ENCODE measurements at places on chromosomes 4 and X.

DNA sequence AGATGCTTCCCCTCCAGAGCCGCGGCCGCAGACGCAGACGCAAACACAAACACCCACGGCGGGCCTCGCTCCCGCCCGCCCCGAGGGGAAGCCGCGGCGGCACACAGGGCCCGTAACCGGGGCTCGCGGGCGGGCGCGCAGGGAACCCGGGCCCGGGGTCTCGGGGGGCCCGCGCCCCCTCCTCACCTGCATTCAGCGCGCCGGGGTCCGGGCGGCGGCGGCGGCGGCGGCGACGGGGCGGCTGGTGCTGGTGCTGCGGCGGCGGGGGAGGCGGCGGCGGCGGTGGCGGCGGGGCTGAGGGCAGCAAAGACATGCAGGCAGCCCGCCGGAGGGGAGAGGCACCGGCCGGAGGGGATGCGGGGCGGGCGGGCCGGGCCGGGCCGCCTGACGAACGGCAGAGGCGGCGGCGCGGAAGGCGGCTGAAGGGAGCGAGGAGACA lies 255 bp upstream of the CNOT6L start:
- peak; percentile 89 for DNase-seq

GRCh38 chr4:2934813-2935761 lies 28.1 kb downstream of the NOP14 start:
- DNase-seq, result peak; percentile 94

DNA sequence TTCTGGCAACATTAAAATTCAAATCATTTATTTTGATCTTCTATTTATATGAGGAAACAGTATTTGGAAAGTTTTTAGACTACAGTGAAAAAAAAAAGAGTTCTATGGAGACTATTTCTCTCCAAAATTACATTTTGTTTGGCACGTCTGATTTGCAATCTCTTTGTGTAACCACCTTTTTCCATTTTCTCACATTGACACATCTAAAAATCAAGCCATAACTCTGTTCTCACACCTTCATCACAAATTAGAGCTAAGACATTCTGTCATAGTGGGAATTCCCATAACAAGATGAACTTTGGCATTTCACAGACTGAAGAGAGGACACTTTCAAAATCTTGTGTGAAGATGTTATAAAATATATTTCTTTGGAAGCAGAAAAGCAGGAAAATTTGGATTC lies 468.9 kb downstream of the GRIA2 start:
- no peak for DNase-seq

- no peak for DNase-seq
Measured at GRCh38 chr4:184274286-184274951, 56.7 kb upstream of the ENPP6 start.

GRCh38 chr4:88054229-88054628 lies 46.8 kb downstream of the PKD2 start:
- no peak for DNase-seq

DNA sequence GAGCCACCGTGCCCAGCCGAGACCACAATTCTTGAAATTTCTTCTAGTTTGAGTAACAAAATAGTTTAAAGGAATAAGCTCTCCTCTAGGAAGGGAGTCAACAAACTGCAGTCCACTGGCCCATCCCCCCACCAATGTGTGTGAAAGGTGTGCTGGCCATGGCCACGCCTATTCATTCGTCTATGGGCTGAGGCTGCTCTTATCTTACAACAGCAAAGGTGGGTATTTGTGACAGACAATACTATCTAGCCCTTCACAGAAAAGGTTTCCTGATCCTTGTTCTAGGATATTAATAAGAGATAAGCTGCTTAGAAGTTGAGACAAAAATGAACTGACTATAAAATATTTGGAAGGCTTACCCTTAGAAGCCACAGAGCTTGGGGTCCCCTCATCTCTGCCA lies 41.2 kb downstream of the BEND2 start:
- no peak for DNase-seq

- no peak for DNase-seq
Measured at GRCh38 chr4:59217910-59218631, 1982.1 kb upstream of the ADGRL3 start.

DNA sequence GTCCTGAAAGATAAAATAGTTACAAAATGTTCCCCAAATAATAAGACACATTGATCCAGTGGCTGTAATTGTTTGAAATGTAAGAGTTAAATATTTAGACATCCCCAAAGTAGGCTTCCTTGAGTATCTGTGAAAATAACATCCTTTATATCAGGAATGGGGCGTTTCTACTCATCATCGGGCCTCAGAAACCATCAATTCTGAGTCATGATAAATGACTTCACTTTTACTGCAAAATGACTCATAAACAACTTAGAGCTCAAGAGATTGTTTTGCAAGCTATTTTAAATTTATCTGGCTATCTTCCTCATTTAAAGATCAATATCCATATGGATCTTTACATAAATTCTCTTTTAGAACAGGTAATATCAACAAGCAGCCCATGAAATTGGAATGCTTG lies 369.4 kb upstream of the CNKSR2 start:
- DNase-seq, result no peak

DNA sequence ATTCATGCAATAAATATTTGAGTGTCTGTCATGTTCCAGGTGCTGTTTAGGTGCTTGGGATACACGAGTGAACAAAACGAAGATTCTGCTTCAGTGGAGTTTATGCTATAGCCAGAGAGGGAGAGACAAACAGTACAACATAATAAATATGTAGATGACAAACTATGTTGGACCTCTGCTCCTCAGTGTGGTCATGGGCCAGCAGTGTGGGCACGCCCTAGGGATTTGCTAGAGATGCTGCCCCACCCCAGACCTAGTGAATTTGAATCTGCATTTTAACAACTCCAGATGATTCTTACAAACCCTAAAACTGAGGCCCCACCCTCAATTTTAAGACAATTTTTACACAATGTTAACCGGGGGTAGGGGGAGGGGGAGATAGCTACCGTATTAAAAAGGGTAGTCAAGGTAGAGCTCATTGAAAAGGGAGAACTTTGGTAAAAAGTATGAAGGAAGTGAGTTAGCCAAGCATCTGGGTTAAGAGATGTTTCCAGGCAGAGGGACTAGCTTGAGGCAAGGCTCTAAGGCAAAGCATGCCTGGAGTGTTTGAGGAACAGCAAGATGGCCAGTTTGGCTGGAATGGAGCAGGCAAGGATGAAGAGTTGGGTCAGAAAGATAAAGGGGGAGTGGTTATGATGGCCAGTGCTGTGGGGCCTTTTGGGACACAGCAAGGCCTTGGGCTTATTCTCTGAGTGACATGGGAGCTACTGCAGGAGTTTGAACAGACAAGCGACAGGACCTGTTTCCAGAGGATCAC lies 42.4 kb downstream of the SEPSECS start:
- no peak for DNase-seq

DNA sequence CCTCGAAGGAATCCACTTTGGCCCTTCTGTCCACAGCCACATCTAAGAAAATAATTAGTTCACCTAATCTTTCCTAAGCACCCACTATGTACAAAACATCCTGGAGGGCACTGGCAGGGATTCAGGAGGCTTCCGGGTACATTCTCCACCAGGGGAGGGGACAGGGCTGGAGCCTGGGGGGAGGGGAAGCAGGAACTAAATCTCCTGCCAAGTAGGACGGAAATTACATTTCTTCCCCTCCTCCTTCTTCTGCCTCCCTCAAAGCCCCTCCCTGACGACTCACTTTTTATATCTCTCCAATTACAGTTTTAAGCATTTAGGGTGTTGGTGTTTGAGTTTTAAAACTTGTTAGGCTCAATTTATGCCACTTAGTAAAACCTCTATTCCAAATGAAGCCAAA lies 203.1 kb downstream of the BCOR start:
- no peak for DNase-seq

DNA sequence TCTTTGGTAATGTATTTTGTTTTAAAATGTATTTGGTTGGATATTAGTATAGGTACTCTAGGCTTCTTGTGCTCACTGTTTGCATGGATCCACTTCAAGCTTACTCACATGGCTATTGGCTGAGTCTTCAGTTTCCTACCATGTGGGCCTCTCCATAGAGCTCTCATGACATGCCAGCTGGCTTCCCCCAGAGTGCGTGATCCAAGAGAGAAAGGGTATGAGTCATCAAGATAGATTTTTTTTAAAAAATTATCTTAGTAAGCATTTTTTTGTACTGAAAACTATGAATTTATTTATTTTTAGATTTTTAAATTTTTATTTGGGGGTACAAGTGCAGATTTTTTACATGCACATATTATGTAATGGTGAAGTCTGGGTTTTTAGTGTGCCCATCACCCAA lies 219.1 kb upstream of the AMOT start:
- no peak for DNase-seq

DNA sequence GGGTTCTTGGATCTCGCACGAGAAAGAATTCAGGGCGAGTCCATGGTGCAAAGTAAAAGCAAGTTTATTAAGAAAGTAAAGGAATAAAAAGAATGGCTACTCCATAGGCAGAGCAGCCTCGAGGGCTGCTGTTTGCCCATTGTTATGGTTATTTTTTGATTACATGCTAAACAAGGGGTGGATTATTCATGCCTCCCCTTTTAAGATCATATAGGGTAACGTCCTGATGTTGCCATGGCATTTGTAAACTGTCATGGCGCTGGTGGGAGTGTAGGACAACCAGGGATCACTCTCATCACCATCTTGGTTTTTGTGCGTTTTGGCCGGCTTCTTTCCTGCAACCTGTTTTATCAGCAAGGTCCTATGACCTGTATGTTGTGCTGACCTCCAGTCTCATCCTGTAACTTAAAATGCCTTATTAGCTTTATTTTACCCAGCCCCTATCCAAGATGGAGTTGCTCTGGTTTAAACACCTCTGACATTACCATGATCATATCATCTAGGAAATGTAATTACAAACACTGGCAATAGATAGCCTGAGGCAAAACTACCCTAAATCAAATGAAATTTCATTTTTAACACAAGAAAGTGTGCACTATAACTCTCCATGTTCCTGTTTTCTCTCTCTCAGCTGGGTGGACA lies 94.3 kb upstream of the ATXN3L start:
- no peak for DNase-seq

- no peak for DNase-seq
Measured at GRCh38 chr4:151804821-151805220, 44.0 kb upstream of the GATB start.

DNA sequence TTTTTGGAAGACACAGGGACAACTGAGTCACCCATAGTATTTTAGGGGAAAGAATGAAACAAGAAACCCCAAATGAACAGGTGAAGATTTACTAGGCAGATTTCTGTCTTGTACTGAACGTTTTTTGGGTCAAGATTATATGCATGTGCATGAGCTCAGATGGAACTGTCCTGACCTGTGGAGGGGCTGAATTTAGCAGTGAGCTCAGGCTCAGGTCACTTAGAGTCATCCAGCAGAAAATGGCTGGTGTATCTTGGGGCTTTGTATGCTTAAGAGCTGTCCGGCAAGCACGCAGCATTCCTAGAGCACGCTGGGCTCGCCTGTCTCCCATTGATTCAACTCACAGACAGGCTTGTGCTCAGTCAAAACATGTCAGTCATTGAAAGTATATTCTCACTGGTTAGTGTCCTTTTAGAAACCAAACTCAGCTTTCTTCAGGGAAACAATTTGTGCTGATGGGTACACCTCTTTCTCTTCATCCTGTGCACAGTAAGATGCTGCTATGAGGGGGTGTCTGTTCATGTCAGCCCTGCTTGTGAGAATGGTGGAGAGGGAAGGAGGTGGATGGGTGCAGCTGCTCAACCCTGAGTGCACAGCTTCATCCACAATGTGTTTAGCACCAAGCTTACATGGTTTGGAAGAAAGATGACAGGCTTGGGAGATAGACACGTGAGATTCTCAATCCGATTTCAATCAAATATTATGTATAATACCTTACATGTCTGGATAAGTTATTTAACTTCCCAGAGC lies 47.5 kb upstream of the PDLIM3 start:
- DNase-seq, result no peak

GRCh38 chr4:184959309-184959708 lies 59.0 kb upstream of the HELT start:
- DNase-seq, result no peak

GRCh38 chr4:2832309-2832980 lies 11.2 kb upstream of the ADD1 start:
- no peak for DNase-seq

GRCh38 chrX:108257556-108257955 lies 166.0 kb downstream of the ATG4A start:
- DNase-seq, result no peak

- no peak for DNase-seq
Measured at GRCh38 chr4:139920486-139921002, 233.4 kb downstream of the MAML3 start.

GRCh38 chr4:26289401-26289800 lies 31.4 kb upstream of the RBPJ start:
- DNase-seq, result no peak

DNA sequence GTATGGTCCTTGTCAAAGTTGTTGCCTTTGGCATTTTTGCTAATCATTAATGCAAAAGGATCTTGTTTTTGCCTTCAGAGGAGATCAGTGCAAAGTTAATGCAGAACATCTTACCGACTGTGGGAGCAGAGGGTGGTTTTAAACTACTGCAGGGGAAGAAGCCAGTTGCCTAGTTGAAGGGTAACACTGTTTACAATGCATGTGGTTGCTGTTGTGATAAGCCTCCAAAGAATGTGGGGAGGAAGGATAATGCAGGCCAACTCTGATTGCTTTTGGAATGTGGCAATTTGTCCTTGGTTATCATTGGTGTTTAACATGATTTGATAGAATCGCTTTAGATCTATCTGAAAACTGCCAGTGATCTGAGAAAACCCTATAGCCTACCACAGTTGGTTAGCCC lies 204.3 kb upstream of the TLL1 start:
- no peak for DNase-seq

GRCh38 chr4:38497121-38497520 lies 166.9 kb upstream of the KLF3 start:
- no peak for DNase-seq

DNA sequence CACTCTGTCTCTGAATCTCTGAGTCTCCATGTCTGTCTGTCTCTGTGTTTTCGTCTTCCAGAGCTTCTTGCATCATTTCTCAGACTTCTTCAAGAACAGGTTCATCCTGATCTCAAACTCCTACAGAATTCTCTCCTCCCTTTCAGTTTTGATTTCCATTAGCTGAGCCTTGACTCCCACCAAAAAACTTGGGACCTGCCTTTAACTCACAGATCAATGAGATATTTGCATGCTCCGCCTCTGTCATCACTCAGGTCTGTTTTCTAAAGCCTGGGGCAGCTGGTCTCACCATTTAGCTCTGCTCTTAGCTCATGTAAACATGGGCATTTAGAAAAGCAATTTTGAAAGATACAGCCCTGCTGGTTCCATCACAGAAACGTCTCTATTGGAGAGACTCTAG lies 8.6 kb downstream of the DAPP1 start:
- DNase-seq, result no peak

DNA sequence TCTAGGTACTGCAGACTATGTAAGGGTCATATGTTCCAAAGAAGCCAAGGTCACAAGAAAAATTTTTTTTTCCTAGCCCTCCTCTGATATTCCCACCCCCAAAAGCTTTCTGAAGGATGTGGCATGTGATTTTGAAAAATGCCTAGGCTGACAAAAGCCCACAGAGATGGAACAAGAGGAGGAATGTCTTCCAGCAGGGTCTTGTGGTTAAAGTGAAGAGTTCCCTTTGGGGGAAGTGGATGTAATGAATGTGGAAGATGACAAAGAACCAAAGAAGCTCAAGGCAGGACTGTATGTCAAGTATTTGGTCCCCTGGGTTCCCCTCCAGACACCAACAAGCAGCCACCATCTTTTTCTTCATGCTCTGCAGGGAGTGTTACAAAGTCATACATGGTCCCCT lies 268.8 kb downstream of the BCOR start:
- no peak for DNase-seq
